ENCODE measurements at places on chromosomes 2 and 18.

DNA sequence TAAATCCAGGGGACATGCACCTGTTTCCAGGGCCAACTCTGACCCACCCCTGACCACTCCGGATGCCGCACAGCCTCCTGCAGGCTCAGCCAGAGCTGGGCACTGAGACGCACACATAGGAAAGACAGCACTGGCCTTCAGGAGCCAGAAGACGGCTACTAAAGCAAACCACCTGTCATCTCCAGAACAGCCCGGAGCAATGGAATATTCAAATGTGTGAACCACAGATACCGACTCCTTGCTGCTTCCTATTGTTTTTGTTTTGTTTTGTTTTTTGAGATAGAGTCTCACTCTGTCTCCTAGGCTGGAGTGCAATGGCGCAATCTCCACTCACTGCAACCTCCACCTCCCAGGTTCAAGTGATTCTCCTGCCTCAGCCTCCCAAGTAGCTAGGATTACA is 94.0 kb downstream of the LAMA1 start:
- DNase-seq: no peak

GRCh38 chr2:173044686-173045085 is 31.0 kb upstream of the MAP3K20 start:
- DNase-seq: no peak

- no peak for DNase-seq
These were observed 98.8 kb upstream of the TAF1B start for GRCh38 chr2:9744256-9745004.

GRCh38 chr2:168700615-168701245 is 101.7 kb upstream of the NOSTRIN start:
- no peak for DNase-seq

DNA sequence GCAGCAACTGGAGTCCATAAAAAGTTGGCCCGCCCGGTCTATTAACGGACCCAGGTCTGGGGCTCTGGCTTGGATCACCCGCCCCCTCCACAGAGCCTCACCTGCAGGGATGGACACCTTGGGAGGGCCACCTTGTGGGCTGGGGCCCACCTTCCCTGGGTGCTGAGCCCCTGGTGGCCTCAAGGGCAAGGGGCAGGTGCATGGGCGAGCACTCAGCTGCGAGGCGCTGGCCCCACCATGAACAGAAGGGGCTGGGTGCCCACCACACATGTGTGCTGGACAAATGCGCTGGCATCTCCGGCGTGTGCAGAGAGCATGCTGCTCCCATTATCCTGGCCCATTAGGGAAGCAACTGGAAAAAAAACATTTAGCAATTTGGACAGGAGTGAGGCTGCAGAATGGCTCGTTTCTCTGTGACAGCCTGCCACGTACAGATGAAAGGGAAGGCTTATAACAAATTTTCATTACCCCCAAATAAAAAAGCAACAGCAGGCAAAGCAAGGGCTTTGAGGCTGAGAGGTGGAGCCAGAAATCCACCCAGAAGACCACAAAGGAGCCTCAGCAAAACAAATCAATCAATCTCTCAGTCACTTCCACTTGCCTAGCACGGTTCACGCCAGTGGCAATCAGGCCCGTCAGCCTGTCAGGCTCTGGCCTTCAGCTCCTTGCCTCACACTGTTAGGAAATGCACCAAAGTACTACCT is 253.1 kb upstream of the ZNF521 start:
- DNase-seq: no peak

GRCh38 chr2:186518945-186519344 is 32.9 kb downstream of the ZC3H15 start:
- DNase-seq: no peak

DNA sequence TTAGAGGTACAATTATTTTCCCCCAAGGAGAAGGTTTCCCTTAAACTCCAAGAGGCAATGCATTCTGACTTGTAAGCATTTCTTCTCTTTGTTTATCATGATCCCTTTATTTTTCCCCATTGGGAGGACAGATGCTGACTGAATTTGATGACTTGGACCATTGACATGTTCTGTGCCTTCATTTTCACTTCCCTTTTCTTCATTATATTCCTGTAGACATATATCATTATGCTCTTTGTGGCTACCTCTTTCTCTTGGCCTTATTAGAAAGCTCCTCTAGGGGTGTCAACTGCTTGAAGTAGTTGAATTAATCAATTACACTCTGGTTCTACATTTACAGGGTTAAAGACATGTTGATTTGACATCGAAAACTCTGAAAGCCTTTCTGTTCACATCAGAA is 330.0 kb upstream of the DCC start:
- no peak for DNase-seq

- DNase-seq: no peak
These were observed 88.5 kb downstream of the VAPA start for GRCh38 chr18:10002280-10002679.

DNA sequence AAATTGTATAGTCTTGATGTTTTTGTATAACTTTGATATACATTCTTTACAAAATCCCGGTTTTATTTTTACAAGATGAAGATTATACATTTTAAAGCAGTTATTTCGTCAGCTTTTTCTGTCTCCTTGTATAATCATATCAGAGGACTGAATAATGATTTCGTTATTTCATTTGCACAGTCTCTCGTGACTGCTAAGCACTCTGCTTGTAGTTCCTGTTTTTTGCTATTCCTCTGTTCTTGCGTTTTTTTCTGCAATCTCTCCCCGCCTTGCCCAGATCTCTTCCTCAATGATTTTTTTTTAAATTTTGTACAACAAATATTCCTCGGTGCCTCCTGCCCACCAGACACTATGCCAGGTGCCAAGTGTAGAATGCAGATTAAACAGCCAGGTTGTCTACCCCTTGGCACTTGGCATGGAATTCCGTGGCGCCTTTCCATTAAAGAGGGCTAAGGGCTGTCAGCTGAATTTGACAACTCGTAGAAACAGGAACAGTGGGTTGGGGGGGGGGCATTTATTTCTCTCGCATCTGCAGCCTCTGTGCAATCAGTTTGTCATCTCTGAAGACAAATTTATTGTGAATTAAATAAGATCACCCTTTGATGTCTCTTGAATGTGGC is 69.6 kb downstream of the KLHL29 start:
- DNase-seq: no peak

DNA sequence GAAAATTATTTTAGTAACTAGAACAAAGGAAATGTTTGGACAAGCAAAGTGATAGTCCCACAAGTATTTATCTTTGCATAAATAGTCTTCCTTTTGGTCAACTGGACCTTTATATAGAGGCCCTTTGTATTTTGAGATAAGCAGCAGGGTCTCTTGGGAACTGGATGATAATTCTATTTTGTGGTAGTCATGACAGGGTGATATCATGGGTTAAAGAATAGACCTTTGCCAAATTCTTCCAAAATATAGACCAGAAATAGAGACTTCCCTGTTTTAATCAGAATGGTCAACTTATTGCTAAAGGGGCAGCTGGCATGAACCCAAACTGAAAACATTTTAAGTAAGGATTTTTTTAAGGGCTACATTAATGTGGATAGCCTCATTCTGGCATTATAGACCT is 10.5 kb downstream of the PLEK start:
- no peak for DNase-seq
